ENCODE measurements at places on chromosomes 6 and 20.

DNA sequence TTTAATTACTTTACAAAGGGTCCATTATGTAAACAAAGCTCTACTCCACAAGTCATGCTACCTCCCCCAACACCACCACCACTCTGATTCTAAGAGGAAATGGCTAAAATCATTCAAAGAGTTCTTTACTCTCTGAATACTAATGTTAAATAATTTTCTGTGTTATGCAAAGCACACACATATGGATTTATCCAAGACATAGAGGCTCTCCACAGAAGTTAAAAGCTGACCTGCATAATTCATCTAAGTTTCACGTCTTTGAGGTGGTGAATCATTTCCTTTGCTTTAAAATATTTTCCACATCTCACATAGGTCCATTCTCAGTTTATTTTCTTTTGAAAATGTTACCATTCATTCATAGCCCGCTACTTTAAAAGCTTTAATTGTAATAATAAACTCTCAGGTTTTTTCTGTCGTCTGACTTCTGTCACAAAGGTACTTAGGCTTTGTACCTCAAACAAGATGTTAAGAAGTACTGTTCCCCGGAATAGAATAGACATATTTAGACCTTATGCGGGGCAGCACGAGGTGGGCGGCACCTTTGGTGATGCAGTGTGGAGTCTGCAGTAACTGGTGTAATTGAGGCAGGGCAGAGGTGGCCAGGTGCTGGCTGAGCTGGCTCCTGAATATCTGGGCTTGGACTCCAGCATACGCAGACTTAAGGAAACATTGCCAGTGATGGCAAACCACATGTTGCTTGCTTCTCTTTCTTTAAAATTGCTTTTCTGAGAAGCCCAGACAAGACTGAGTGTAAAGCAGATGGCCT is 55.8 kb downstream of the KIF6 start:
- DNase-seq, result no peak

DNA sequence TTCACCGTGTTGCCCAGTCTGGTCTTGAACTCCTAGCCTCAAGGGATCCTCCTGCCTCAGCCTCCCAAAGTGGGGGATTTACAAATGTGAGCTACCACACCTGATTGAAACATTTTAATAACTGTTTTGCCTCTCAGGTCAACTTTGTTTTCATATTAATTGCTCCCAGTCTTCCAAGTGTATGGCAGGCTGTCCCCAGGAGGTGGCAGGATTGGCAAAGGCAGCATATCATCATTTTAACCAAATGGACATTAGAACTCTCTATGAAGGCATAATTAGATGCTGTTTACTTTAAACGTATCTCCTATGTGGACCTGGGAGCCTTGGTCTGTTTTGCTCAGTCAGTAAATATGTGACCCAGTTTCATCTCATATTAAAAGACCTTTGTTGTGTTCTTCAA is 59.2 kb upstream of the CSE1L start:
- no peak for DNase-seq

DNA sequence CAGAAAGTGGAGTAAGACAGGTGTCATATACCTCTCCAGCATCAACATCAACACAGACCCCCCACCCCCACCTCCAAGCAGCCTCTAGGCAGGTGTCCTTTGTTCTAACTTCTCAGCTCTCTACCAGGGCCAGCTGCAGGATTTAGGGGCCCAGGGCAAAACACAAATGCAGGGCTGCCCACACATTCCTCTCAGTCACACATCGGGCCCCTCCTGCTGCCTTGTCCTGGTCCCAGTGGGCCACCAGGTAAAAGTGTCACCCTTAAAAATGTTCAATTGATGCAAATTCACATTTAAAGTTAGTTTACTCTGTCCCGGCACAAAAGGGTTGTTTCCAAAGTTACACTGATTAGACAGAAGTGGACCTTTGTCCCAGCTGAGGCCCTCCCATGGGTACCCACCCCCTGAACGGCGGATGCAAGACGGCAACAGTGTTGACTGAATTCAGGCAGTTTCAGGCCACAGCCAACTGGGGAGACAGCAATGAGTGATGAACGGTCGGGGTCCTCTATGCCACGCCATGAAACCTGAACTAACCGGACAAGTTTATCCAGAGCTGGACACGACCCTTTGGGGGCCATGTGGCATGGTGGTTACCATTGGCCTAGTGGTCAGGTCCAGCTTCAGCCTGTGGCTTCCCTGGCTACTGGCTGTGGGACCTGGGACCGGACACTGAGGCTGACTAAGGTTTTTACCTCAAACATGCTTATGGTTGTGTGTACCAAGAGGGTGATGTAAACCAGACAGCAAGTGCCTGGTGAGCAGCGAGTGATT is 52.2 kb upstream of the UNC93A start:
- no peak for DNase-seq

GRCh38 chr6:38138374-38138773 is 318.8 kb downstream of the ZFAND3 start:
- DNase-seq, result no peak

DNA sequence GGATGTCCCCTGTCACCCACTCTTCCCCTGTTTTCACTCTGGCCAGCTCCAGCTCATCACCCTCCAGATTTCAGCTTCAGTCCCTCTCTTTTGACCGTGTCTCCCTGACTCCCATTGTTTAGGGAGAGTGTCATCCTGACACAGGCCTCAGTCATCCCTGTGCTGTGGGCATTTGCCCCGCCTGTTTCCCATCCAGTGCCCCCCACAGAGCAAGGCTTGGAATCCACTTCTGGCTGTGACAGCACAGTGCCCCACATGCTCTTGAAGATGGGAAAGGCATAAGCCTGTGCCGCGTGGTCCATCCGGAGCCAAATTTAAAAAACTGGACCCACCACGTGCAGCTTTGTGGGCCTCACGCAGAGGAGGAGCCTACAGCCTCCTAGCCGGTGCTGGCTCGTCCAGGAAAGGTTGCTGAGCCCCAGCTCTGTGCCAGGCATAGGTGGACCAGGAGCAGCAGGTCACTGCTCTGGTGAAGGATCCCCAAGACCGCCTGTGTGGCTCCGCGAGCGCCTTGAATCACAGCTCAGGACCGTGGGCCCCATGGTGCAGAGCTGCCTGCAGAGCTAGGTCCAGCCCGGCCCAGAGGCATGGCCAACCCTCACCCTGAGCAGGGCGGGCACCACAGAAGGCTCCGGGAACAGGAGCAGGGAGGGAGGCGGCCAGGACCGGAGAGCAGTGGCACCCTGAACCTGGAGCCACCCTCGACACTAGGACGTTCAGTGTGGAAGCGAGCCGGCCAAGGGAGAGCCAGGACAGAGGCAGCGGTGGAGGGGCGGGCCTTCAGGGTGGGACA is 172.8 kb downstream of the CDH4 start:
- DNase-seq, result no peak

GRCh38 chr20:21395051-21395665 is 2.2 kb downstream of the NKX2-4 start:
- DNase-seq, result no peak

DNA sequence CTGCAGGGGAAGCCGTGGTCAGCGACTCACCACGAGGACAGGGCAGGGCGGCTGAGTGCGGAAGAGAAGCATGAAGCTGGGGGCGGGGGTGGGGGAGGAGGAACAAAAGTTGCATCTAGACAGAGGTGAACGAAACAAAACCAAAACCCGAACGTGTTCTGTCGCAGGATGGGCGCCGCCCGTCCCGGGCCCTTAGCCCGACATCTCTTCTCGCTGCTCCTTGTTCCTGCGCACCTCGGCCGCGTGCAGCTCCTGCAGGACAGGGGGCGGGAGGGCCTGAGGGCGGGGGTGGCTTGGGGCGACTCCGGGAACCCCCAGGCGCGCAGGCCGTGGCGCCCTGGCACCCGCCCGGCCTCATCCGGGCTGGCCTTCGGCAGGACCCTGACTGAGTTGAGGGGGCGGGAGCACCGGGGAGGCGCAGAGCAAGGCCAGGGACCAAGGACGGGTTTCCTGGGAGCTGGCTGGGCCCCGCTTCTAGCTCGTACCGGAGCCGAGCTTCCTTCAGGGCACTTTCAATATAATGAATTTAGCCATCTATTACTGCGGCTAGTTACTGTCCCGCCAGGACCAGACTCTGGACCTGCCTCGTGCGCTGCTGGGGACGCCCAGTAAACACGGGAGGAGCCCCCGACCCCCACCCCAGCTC is 12.0 kb downstream of the STMN3 start:
- DNase-seq, result no peak

DNA sequence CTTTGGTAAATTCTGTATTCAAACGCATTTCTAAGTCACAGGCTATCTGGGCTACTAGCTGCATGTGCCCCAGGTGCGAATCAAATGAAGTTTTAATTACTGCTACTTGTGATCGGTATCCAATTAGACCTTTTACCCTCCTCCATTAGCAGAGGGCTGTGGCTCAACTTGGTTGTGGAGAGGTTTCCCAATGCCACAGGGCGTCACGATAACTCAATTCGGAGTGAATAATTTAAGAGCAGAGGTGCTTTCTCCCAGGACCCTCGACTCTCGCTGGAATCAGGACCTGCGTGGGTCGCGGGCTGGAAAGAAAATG is 640 bp downstream of the SAYSD1 start:
- DNase-seq, result no peak

GRCh38 chr6:35267446-35267845 is 7.9 kb downstream of the ZNF76 start:
- DNase-seq, result no peak

GRCh38 chr6:13282393-13283069 is 45.8 kb downstream of the TBC1D7 start:
- no peak for DNase-seq

- no peak for DNase-seq
Measured at GRCh38 chr20:60050193-60050947, 92.1 kb downstream of the CDH26 start.

DNA sequence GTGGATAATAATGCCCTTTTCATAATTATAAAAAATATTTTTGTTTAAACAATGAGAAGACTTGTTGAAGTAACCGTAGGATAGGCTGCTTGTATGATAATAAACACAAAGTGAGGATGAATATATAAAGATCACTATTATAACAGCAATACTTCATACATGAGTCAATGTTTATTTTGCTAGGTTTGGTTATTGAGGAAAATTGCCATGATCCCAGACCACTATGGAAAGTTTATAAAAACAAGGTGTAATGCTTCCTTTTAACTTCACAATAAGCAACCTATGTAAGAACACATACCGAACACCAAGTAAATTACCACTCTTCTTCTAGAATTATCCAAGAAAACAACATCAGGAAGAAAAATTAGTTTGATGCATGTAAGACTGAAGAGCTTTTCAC is 495.3 kb upstream of the RNF217 start:
- no peak for DNase-seq

- no peak for DNase-seq
Measured at GRCh38 chr6:164086076-164086887, 671.8 kb downstream of the QKI start.

DNA sequence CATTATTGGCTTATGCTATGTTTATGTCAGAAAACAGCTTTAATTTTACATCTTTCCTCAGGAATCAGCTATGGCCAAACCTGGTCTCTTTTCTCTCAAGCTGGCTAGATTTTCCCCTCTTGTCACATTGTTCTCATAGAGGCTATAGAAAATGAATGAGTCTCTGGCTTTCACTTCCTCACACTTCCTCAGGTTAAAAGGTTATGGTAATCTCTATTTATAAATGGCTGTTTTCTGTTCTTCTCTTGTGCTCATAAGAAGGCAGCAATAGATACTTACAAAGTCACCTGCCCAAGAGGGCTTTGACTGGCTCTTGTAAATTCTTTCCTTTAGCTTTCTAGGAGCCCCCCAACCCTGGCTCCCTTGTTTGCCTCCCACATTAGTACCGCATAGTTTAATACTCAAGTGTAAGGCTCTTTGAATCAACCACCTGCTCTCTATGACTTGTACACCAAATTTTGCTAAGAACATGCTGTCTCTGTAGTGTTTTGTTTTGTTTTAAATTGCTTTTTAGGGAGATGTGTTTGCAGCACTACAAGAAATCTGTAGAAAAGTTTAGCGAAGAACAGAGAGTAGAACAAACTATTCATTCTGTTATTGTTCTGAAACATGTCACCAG is 897.4 kb upstream of the CITED2 start:
- DNase-seq, result no peak

Data from neural crest cell (in vitro differentiated cells).